ENCODE measurements at places on chromosomes 16 and 17. TPM values are rescaled to one million over a fixed set of nuclear protein-coding genes. Genes with fewer than 3 reads are reported as not detected.
A peak's percentile ranks its signal among the peaks of the same experiment; 100 is the strongest.

GRCh38 chr16:16015849-16016248 lies 66.4 kb downstream of the ABCC1 start:
- peak overlapping the region; percentile 54 for H3K27ac ChIP-seq
- H3K4me3 ChIP-seq, result no peak overlapping the region
- peaks cover 27% of the 10 kb centered on the region for H3K4me1 ChIP-seq
- H3K27me3 ChIP-seq, result no peaks in the 10 kb centered on the region
- peaks cover 74% of the 10 kb centered on the region for H3K36me3 ChIP-seq
- DNase-seq, result no peak

The TANGO6 gene
- 19.7 TPM for total RNA-seq

DNA sequence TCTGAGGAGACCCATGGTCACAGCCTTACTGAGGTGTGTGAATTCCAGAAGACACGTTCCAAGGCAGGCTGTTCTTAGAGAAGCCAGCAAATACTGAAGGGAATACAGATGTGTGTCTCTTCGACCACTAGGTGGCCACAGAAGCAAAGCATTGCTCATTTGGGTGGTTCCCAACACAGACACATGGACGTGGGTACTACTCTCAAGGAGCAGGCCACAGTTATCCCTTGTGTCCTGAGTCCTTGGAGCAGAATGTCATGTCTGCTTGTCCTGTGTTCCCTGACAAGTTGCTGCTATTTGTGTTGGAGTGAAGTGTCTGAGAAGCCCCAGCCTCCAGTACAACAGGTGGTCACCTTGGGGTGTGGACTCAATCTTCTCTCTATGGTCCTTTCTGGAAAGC lies 30.3 kb downstream of the HMOX2 start:
- DNase-seq, result peak; percentile 82
- peaks cover 39% of the 10 kb centered on the region for H3K36me3 ChIP-seq
- H3K4me3 ChIP-seq, result no peak overlapping the region
- peaks cover 8% of the 10 kb centered on the region for H3K4me1 ChIP-seq

- H3K4me3 ChIP-seq, result no peak overlapping the region
- H3K36me3 ChIP-seq, result no peaks in the 10 kb centered on the region
- peak; percentile 47 for DNase-seq
- no peaks in the 10 kb centered on the region for H3K27me3 ChIP-seq
- H3K27ac ChIP-seq, result peak overlapping the region; percentile 80
- peaks cover 65% of the 10 kb centered on the region for H3K4me1 ChIP-seq
These were observed 19.2 kb upstream of the MTSS2 start for GRCh38 chr16:70705056-70705455.

- H3K4me3 ChIP-seq, result no peak overlapping the region
- no peaks in the 10 kb centered on the region for H3K27me3 ChIP-seq
- DNase-seq, result no peak
- H3K4me1 ChIP-seq, result 0 out of 2 replicates have a peak, but pooled peaks cover 2% of the 10 kb centered on the region
These were observed 19.6 kb downstream of the KATNB1 start for GRCh38 chr16:57755061-57755684.

The ARHGDIG gene
- total RNA-seq, result 0.36 TPM

The KRT25 gene
- total RNA-seq, result not detected

DNA sequence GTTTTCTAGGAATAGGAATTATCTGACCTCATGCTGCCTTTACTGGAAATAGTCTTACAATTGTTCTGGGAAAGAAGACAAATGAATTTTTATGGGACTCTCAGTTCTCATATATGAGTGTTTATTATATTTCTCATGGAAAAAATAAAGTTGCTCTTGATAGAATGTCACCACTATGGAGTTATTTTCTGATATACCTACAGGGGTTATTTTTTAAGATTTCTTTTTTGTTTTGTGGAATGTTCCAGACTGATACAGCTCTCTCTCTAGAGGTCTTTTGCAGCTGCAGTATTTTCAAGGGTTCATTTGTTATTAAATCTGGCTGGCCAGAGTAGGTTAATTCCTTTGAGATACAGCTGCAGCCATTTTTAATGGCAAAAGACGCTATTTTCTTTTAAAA lies 100.7 kb downstream of the ABCA8 start:
- no peak overlapping the region for H3K4me3 ChIP-seq
- no peak overlapping the region for H3K27ac ChIP-seq
- H3K4me1 ChIP-seq, result no peaks in the 10 kb centered on the region
- H3K36me3 ChIP-seq, result no peaks in the 10 kb centered on the region

The NFATC2IP gene
- total RNA-seq, result 10.0 TPM

The TMEM100 gene
- 0.36 TPM for total RNA-seq

DNA sequence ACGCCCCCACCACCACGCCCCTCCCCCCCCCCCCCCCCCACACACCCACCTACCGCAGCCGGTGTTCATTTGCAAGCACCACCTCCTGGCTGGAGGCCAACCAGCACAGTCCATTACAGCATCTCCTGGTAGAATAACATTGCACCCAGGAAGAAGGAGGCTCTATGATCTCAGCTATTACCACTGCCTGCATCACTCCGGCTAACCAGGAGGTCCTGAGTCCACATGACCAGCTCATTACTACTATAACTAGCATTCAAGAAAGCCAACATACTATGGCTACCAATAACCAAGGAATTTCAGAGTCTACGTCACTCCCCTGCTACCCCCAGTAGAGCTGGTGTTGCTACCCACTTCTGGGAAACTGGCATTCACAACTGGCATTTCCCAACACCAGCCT lies 81.1 kb upstream of the ALOX12 start:
- H3K4me1 ChIP-seq, result no peaks in the 10 kb centered on the region
- H3K27ac ChIP-seq, result no peak overlapping the region
- peaks cover 23% of the 10 kb centered on the region for H3K27me3 ChIP-seq

DNA sequence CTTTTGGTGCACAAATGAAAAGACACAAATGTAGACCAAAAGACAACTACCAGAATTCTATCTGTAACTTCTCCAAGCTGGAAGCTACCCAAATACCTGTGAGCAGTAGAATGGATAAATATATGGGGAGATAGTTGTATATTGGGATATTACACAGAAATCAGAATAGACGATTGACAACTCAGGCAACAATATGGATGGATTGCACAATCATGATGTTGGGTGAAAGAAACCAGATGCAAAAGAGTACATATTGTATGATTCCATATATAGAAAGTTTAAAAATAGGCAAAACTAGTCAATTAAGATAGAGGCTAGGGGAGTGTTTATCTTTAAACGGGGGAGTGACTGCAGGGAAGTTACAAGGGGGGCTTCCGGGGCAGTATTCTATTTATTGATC lies 77.5 kb upstream of the NKD1 start:
- peaks cover 26% of the 10 kb centered on the region for H3K27me3 ChIP-seq
- no peak for DNase-seq
- no peak overlapping the region for H3K4me3 ChIP-seq
- H3K27ac ChIP-seq, result no peak overlapping the region

The ALOX15 gene
- total RNA-seq, result not detected
